T-helper 17 cell (primary cell): ENCODE measurements at places on chromosomes 6 and 20.

- H3K27me3 ChIP-seq = peaks cover 42% of the 10 kb centered on the region
- no peak overlapping the region for H3K27ac ChIP-seq
- no peak for DNase-seq
- H3K36me3 ChIP-seq = peaks cover 2% of the 10 kb centered on the region
These were observed 409.3 kb upstream of the SULF2 start for GRCh38 chr20:48194583-48194982.

- no peak overlapping the region for H3K4me3 ChIP-seq
- peak overlapping the region; percentile 79 for H3K27ac ChIP-seq
- H3K36me3 ChIP-seq = peaks cover 2% of the 10 kb centered on the region
- H3K4me1 ChIP-seq = peaks cover 46% of the 10 kb centered on the region
- no peaks in the 10 kb centered on the region for H3K27me3 ChIP-seq
These were observed 39.3 kb downstream of the MBOAT1 start for GRCh38 chr6:20172842-20173456.

DNA sequence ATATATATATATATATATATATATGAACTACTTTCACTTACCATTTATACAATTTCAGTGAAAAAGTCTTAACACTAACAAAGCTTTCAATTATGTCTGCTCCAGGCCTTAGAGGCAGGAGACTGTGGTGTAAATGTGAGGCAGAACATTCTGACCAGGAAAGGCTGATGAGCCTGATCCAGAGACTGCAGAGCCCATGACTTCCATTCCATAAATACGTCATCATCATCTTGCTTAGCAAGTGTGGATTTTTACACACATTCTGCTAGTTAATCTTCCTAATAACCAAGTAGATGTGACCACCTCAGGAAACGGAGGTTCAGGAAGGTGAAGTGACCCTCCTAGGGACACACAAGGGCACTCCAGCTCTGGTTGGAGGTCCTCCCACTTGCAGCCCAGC lies 14.9 kb downstream of the TRERF1 start:
- H3K4me1 ChIP-seq = peaks cover 19% of the 10 kb centered on the region
- H3K27me3 ChIP-seq = no peaks in the 10 kb centered on the region
- no peak for DNase-seq
- peaks cover 4% of the 10 kb centered on the region for H3K36me3 ChIP-seq

GRCh38 chr6:150567823-150568383 lies 31.8 kb upstream of the PLEKHG1 start:
- H3K27ac ChIP-seq = no peak overlapping the region
- H3K4me3 ChIP-seq = no peak overlapping the region
- H3K36me3 ChIP-seq = no peaks in the 10 kb centered on the region
- peaks cover 4% of the 10 kb centered on the region for H3K4me1 ChIP-seq
- DNase-seq = no peak
- H3K27me3 ChIP-seq = peaks cover 33% of the 10 kb centered on the region

GRCh38 chr6:170266061-170266825 lies 24.6 kb downstream of the DLL1 start:
- H3K36me3 ChIP-seq = no peaks in the 10 kb centered on the region
- H3K27ac ChIP-seq = no peak overlapping the region
- peaks cover 29% of the 10 kb centered on the region for H3K27me3 ChIP-seq
- H3K4me3 ChIP-seq = no peak overlapping the region
- DNase-seq = no peak
- no peaks in the 10 kb centered on the region for H3K4me1 ChIP-seq

DNA sequence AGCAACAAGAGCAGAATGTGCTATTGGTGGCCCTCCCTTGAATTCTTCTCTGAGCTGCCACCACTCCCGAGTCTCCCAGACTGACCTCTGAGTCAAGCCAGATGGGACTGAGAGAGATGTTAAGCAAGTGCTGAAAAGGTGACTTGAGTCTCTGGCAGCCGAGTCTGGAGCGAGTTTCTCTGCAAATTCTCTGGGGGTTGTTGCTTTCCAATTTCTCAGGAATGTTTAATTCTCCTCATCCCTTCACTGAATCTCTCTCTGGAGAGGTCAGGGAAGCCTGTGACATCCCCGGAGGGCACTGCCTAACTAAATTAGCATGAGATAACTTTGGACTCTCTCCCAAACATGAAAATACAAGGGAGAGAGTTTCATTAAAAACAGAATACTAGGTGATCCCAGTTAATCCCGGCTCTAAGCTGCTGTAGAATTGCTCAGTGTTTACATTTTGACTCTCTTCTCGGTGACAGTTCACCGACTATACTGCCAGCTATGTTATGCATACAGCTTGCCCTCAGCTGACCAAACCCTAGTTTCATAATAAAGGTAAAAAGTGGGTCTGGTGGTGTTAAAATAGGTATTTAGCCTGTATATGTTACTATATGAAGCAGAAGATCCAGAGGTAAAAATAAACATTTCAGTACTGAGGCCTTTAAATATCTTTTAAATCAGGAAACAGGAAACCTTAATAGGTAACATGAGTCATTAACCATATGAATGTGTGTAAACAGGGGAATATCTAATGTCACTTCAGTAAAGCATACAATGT lies 157.9 kb downstream of the FOXC1 start:
- H3K27ac ChIP-seq = no peak overlapping the region
- peaks cover 2% of the 10 kb centered on the region for H3K36me3 ChIP-seq
- DNase-seq = no peak
- no peak overlapping the region for H3K4me3 ChIP-seq
- no peaks in the 10 kb centered on the region for H3K27me3 ChIP-seq
- peaks cover 19% of the 10 kb centered on the region for H3K4me1 ChIP-seq

DNA sequence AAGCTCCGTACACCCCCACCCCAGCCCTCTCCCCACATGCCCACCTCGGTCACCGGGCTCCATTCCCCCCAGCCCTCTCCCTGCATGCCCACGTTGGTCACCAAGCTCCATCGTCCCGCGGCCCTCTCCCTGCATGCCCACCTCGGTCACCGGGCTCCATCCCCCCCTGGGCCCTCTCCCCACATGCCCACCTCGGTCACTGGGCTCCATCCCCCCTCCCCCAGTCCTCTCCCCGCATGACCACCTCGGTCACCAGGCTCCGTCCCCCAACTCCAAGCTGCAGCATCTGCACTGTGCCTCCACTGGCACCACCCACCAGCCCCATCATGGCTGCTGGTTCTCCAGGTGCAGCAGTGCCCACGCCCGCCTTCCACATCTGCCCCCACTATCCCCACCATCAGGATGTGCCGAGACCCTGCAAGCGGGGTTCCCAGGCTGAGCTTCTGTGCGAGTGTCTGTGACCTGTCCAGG lies 16.8 kb downstream of the TAF4 start:
- no peaks in the 10 kb centered on the region for H3K27me3 ChIP-seq
- peaks cover 51% of the 10 kb centered on the region for H3K4me1 ChIP-seq
- no peak overlapping the region for H3K4me3 ChIP-seq
- H3K36me3 ChIP-seq = no peaks in the 10 kb centered on the region

- H3K36me3 ChIP-seq = peaks cover 2% of the 10 kb centered on the region
- H3K4me1 ChIP-seq = no peaks in the 10 kb centered on the region
- H3K27ac ChIP-seq = no peak overlapping the region
These were observed 55.1 kb upstream of the CEP162 start for GRCh38 chr6:84282550-84282949.

- no peak overlapping the region for H3K27ac ChIP-seq
- H3K36me3 ChIP-seq = no peaks in the 10 kb centered on the region
- no peaks in the 10 kb centered on the region for H3K27me3 ChIP-seq
- H3K4me3 ChIP-seq = no peak overlapping the region
These were observed 161.4 kb downstream of the TMEM200A start for GRCh38 chr6:130527173-130527572.

DNA sequence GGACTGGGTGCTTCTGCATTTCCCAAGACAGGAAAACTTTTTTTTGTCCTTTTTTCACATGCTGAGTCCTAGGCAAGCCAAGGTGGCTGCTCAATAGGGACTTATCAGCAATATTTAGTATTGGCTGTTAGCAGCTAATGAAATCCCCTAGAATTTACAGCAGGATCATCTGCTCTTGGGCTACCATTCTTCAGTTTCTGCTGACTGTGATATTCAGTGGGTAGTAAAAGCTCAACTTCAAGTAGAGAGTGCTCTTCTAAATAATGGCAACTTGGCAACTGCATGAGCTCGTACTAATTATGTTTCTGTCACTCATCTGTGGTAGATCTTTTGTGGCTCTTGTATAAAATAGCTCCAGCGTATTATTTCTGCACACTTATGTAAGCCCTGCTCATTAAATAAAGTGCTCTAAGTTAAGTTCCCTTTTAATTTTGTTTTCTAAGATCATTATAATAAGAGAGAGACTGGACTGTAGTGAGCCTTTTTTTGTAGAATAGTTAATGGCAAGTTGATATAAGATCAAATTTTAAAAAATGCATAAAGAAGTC lies 110.3 kb downstream of the SLC35F1 start:
- H3K27ac ChIP-seq = no peak overlapping the region
- H3K36me3 ChIP-seq = no peaks in the 10 kb centered on the region
- no peak for DNase-seq
- peaks cover 26% of the 10 kb centered on the region for H3K27me3 ChIP-seq
- no peak overlapping the region for H3K4me3 ChIP-seq
- H3K4me1 ChIP-seq = no peaks in the 10 kb centered on the region

GRCh38 chr6:69622230-69622629 lies 174.6 kb downstream of the LMBRD1 start:
- peaks cover 20% of the 10 kb centered on the region for H3K27me3 ChIP-seq
- no peaks in the 10 kb centered on the region for H3K4me1 ChIP-seq
- DNase-seq = no peak
- H3K36me3 ChIP-seq = no peaks in the 10 kb centered on the region

DNA sequence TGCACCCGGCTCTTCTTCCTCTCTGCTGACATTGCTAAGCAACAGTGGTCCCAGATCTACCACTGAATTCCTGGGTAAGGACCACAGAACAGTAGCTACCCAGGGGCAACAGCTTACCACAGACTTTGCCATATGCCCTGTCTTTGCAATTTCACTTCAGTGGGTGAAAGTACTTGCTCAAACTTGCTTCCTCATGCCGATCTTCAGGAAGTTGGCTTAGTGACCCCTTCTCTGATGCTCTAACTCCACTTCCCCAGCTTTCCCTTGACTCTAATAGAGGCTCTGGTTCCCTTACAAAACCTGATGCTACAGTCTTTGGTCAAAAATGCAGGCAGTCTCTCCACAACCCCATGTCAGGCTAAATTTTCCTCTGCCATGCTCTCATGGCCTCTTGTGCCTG lies 3.3 kb upstream of the TAAR5 start:
- H3K4me3 ChIP-seq = no peak overlapping the region
- no peak for DNase-seq
- no peaks in the 10 kb centered on the region for H3K4me1 ChIP-seq
- no peaks in the 10 kb centered on the region for H3K36me3 ChIP-seq
- H3K27me3 ChIP-seq = peaks cover 48% of the 10 kb centered on the region

DNA sequence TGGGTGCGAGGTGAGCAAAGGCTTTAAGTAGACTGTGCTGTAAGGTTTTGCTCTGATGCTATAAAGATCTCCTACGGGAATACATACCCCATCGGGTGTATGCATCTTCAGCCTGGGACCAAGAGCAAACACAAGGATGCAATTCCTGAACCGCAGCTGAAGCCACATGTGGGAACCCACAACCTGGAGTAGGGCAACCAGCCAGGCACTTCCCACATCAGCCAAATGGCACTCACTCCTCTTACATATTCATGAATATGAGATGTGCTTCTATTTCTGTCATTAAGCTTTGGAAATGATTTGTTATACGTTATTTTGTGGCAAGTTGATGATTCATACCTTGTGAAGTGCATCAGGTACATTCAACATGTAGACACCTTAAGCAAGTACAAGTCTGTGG lies 619.2 kb downstream of the C6orf118 start:
- no peaks in the 10 kb centered on the region for H3K27me3 ChIP-seq
- H3K4me1 ChIP-seq = no peaks in the 10 kb centered on the region
- H3K4me3 ChIP-seq = no peak overlapping the region
- DNase-seq = no peak
- no peaks in the 10 kb centered on the region for H3K36me3 ChIP-seq

DNA sequence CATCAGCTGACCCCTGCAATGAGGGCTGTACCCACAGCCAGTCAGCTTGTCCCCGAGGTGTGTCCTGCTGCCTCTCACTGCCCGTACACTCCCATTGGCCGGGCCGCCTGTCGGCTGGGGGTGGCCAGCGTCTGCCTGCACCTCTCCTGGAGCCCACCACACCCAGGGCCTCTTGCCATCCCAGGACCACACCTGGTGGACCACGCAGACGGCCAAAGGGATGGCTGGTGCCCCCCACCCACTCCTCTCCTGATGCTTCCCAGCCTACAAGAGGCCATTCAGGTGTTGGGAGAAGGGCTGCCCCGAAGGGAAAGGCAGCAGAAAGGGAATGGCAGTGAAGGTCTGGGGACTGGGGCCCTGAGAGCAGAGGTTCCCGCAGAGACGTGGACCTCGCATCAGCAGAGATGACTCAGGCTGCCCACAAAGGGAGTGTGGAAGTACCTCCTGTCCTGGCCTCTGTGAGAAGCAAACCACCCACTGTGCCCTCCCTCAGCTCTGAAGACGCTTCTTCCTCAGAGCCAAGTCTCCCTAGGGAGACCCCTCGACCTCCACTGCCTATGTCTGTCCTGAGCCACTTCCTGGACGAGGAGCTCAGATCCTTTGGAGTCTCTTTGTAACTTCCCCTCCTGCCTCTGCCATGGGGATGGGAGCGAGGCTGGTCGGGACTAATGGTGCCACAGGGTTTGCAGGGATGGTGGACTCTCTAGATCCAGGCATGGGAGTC lies 60.9 kb downstream of the PYGB start:
- peak overlapping the region; percentile 51 for H3K27ac ChIP-seq
- H3K27me3 ChIP-seq = no peaks in the 10 kb centered on the region
- no peak for DNase-seq
- peaks cover 11% of the 10 kb centered on the region for H3K4me1 ChIP-seq

GRCh38 chr20:22204801-22205200 lies 379.6 kb downstream of the FOXA2 start:
- no peak overlapping the region for H3K27ac ChIP-seq
- no peaks in the 10 kb centered on the region for H3K36me3 ChIP-seq
- H3K27me3 ChIP-seq = no peaks in the 10 kb centered on the region
- no peak for DNase-seq
- no peak overlapping the region for H3K4me3 ChIP-seq
- no peaks in the 10 kb centered on the region for H3K4me1 ChIP-seq

- H3K36me3 ChIP-seq = no peaks in the 10 kb centered on the region
- no peak overlapping the region for H3K27ac ChIP-seq
- H3K4me3 ChIP-seq = peak overlapping the region; percentile 72
These were observed 34.7 kb downstream of the SUN5 start for GRCh38 chr20:32969356-32970114.

DNA sequence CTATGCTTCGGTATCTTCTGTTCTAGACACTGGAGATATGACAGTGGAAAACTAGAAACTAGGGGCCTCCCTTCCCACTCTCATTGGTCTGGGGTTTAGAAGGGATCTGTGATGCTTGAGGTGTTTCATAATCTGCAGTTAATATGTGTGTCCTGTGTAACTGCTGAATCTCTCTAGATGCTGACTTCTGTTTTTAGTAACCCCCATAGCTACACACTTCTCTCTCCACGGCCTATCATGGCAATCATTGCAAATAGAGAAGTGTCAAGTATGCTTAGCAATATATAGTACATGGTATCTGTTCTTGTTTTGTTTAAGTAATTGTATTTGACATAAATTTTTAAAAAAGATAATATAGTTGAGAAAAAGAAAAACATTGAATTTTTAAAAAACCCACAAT lies 394.6 kb upstream of the MMS22L start:
- H3K27me3 ChIP-seq = no peaks in the 10 kb centered on the region
- no peaks in the 10 kb centered on the region for H3K36me3 ChIP-seq
- no peaks in the 10 kb centered on the region for H3K4me1 ChIP-seq
- H3K27ac ChIP-seq = no peak overlapping the region
